ENCODE measurements at places on chromosomes 3 and 15. TPM values are rescaled to one million over a fixed set of nuclear protein-coding genes. Genes with fewer than 3 reads are reported as not detected.

GRCh38 chr15:51726302-51727073 lies 11.0 kb downstream of the LYSMD2 start:
- peak; percentile 97 for ATAC-seq

DNA sequence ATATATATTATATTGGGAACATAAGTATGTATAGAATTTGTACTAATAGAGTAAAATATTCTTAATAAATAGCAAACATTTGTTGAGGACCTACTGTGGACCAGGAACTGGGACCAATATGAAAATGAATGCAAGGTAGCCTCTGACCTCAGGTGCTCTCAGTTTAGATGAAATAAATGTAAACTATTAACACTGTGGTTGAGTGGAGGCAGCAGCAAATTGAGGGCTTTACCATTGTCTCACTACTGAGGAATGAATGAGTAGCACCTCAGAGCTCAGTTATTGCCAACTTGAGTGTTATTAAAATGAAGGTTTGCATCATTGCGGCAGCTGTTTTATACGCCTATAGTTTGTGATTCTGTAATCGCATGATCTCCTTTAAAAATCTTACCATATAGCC lies 90.9 kb upstream of the CGNL1 start:
- no peak for ATAC-seq

DNA sequence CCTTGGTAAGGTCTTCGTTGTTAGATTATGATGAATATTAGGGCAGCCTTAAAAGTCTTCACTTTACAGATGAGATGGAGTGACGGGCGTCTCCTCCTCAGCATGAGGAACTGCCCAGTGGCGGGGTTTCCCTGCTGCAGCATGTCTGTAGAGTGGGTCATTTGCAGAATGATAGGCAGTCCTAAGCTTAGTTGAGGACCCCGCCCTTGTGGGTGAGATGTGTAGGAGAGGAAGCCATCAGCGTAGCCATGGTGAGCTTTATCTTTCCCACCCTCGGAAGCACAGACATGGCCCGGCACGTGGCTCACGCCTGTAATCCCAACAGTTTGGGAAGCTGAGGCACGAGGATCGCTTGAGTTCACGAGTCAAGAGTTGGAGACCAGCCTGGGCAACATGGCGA lies 877 bp downstream of the NIT2 start:
- peak; percentile 51 for ATAC-seq

- ATAC-seq: peak; percentile 94
Observed at GRCh38 chr3:57298041-57298440, 5.6 kb upstream of the ASB14 start.

GRCh38 chr3:25619382-25619781 lies 45.3 kb downstream of the TOP2B start:
- no peak for ATAC-seq

GRCh38 chr3:188739511-188739910 lies 432.3 kb upstream of the TPRG1 start:
- no peak for ATAC-seq

- ATAC-seq: no peak
Observed at GRCh38 chr15:86615816-86616215, 536.1 kb downstream of the AGBL1 start.

- ATAC-seq: no peak
Observed at GRCh38 chr3:195212033-195212748, 58.8 kb downstream of the XXYLT1 start.

The SLC51A gene
- total RNA-seq: not detected

The MKRN2OS gene
- 6.3 TPM for total RNA-seq

The CASR gene
- not detected for total RNA-seq

The ADGRG7 gene
- not detected for total RNA-seq

The TRIM42 gene
- not detected for total RNA-seq

The SCN11A gene
- 0.04 TPM for total RNA-seq

The CAV3 gene
- not detected for total RNA-seq
